ENCODE measurements at places on chromosomes 7 and 10.

DNA sequence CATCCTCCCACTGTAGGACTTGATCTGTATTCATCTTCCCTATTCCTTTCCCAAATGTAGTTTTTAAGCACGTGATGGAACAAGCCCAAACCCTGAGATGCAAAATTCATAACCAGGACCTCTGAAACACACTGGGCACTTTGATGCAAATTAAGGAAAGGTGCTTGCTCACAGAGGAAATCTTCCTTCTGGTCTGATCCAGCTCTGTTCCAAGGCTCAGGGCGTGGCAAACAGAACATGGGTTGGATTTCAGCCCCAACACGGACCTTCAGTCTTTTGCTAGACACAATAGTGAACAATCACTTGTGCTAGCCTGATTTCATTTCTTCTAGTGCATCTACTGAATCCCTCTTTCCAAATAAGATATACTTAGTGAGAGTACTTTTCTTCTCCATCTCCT is 27.9 kb downstream of the PON3 start:
- no peak for DNase-seq

DNA sequence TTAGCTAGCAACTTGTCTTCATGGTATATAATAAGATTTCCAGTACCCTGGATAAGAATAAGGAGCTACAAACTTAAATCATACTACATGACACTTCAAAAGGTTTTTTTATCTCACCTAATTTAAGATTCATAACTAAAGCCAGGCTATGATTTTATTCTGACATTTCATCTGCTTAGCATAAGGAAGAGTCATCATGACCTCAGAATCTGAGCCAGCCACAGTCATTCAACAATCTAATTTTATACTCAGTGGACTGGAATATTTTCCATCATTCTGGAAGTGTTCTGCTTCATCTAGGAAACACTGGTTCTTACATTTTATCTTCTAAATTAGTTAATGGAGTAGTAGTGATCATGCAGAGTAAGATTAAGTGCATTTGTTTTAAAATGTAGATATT is 102.1 kb upstream of the KCND2 start:
- DNase-seq: no peak

GRCh38 chr7:38938001-38938485 is 29.1 kb upstream of the VPS41 start:
- DNase-seq: no peak

GRCh38 chr10:99869581-99870122 is 87.2 kb downstream of the ABCC2 start:
- no peak for DNase-seq

GRCh38 chr7:148192491-148192890 is 398.1 kb upstream of the C7orf33 start:
- DNase-seq: no peak

GRCh38 chr10:58742141-58742540 is 229.5 kb downstream of the BICC1 start:
- no peak for DNase-seq

DNA sequence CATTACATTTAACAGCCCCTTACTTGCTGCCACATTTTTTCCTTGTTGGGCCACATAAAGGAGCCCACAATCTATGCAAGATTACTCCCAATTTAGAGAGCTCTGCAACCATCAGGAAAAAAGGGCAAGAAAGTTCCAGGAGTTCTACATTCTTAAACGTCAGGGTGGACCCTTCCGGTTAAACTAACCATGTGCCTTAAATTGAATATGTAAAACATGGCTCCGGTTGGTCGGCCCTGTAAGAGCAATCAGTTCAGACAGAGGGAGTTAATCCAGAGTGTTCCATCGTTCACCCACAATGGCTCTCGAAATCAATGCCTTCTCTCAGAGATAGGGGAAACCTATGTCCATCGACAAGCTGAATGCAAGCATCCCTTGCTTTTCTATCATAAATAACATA is 253.7 kb upstream of the PFKP start:
- no peak for DNase-seq

DNA sequence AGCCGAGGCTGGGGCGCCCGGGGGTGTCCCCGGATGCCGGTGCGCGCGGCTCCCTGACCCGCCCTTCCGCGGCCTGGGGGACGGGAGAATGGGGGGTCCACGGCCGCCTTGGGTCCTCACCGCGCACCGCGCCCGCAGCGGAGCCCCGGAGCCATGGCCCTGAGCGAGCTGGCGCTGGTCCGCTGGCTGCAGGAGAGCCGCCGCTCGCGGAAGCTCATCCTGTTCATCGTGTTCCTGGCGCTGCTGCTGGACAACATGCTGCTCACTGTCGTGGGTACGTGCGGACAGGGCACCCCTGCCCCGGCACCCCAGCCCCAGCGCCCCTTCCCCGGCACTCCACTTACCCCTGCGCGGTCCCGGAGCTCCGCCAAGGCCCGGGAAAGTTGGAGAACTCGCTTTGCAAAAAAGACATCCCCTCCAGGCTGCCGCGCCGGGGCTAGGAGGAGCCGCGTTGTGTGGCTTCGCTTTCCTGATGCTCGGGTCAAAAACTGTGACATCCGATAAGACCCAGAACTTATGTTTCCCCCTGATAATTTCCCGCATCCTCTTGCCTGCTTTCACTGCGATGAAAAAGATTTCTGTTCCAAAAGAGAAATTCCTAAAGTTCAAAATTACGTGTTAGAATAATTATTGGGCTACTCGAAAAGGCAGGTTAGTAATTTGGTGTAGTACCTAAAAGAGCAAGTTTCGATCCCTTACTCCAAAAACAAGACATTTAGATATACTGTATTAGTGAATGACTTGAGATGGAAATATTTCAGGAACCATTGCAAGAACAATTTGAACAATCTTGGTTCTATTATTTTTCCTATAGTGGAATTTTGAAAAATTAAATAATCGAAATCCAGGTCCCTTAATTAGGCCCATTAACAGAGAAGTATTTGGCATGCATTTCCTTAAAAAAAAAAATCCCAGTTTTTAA is 888 bp downstream of the SLC18A2 start:
- DNase-seq: no peak

GRCh38 chr7:44391171-44391570 is 65.8 kb upstream of the CAMK2B start:
- no peak for DNase-seq

All from NCI-H2171 (cell line).